ENCODE measurements at places on chromosomes 7 and 10.

GRCh38 chr10:51001587-51001986 is 72.7 kb upstream of the PRKG1 start:
- no peak for DNase-seq

DNA sequence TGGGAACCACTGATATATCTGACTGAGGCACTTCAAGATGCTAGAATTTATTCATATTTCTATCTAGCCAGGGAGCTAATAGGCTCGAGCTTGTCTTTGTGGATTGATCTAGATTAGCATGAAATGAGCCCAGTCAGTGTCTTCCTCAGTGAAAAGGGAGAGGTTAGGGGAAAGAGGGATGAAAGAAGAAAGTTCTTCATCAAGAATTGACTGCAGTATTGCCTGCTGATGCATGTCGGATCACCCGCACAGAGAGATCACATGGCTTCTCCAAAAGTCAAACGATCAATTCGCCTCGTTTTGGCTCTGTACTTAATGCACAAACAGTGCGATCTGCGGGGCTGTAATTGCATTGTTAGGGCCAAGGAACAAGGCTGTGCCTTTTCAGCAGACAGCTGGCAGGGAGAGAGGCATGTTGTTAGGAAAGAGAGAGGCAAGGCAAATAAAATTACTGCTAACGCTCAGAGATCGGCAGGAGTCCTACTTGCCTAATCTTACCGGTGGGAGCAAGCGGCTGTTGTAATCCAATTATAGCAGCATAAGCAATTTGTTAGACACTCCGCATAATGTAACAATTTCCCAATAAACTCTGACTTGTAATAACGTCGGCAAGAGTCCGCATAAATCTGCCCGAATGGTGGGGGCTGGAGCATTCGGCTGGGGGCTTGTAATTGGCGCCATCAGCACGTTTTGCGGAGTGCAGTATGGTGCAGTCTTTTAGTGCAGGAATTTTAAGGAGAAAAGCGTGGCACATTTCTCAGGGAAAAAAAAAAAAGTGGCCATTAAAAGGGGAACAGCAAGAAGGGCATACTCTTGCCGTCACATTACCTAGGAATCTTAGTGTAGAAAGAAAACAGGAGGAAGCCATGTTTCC is 102.1 kb downstream of the POLL start:
- DNase-seq, result peak; percentile 50

GRCh38 chr7:120332433-120332832 is 59.5 kb downstream of the KCND2 start:
- no peak for DNase-seq

DNA sequence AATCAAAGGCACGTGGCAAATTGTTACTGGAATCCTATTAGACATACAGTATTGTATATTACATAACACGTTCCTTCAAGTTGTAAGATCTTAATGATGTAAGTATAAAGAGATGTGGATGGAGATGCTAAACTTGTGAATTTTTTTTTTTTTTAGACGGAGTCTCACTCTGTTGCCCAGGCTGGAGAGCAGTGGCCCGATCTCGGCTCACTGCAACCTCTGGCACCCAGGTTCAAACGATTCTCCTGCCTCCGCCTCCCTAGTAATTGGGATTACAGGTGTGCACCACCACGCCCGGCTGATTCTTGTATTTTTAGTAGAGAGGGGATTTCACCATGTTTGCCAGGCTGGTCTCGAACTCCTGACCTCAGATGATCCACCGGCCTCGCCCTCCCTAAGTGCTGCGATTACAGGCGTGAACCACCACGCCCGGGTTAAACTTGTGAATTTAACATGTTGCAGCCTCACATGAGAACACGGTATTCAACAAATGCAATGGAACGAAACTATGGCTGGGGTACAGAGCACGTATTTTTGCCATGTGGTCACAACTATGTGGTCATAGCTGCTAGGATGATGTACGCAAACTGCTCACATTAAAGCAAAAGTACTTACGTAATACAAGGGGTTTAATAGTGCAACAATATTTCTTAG is 818 bp upstream of the SUPV3L1 start:
- peak; percentile 23 for DNase-seq

DNA sequence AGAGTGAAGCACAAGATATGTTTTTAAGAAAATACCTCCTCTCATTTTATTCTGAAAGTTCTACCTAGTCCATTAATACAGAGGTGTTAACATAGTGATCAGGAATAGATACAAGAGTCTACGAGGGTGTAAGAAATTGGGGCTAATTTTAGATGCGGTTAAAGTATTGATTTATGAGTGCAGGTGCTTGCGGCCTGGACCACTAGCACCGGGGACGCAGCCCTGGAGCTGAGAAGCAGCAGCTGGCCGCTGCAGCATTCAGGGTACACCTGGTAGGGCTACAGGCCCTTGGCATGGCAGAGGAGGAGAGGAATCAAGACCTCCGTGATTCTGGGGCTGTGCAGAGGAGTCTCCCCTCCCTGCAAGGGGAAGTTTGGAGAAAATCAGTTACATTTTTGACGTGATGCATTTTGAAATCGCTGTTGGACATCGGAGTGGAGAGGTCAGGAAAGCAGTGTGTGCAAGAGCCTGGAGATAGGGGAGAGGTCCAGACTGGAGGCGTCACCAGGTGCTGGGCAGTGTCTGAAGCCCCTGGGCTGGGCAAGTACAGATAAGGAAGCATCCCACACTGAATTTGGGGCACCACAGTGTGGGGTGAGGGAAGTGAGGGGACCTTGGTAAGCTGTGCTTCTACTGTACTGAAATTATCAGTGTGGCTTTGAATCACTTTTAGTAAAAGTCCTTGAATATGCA is 112.3 kb downstream of the VWC2 start:
- DNase-seq, result no peak

DNA sequence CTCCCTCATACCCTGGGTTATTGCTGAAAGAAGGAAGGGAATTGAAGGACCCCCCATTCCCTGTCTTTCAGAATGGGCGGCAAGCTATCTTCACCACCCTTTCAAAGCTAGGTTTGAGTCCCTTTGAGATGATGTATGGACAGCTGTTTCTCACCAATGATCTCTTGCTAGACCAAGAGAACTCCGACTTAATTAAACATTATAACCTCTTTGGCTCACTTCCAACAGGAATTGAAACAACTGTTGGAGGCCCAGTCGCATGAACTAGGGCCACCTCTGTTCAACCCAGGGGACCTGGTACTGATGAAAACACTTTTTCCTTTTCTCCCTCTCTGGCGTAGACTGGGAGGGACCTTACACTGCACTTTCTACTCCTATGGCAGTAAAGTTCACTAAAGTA is 110.6 kb downstream of the ITGB8 start:
- no peak for DNase-seq

GRCh38 chr10:73433538-73433867 is at the start of gene MSS51:
Gene MSS51 (minus strand): TSS chr10:73433561. CDS start chr10:73428284, 5,277 bp downstream.
- no peak for DNase-seq

DNA sequence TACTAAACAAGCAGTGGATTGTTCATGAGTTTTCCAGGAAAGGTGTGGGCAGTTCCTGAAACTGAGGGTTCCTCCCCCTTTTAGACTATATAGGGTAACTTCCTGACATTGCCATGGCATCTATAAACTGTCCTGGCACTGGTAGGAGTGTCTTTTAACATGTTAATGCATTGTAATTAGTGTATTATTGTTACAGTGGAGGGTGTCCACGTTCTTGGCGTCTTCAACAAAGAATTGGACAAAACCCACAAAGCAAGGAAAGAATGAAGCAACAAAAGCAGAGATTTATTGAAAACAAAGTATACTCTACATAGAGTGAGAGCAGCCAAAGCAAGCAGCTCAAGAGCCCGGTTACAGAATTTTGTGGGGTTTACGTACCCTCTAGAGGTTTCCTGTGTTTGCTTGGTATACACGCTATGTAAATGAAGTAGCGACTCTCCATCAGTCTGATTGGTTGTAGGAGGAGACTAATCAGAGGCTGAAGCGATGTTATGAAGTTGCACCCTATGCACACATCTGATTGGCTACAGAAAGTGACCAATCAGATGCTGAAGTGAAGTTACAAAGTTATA is 175.2 kb downstream of the NSUN6 start:
- peak; percentile 34 for DNase-seq

DNA sequence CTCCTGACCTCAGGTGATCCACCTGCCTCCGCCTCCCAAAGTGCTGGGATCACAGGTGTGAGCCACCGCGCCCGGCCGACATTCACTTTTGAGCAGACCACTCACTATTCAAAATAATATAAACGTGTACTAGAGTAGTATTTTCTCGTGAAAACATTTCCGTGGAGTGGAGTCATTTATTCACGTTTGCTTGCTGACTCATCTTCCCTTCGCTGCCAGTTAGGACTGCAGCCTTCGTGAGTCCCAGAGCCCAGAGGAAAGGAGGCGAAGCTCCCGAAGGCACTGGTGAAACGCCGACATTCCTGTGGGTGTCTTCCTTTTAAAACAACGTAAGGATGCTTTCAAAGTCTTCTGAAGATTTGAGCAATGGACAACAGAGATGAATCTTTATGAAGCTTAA is 10.9 kb upstream of the INPP5A start:
- no peak for DNase-seq

- DNase-seq, result no peak
Observed at GRCh38 chr7:139232904-139233303, 1.9 kb downstream of the UBN2 start.

GRCh38 chr10:103184615-103185014 is 8.5 kb downstream of the NT5C2 start:
- DNase-seq, result no peak

DNA sequence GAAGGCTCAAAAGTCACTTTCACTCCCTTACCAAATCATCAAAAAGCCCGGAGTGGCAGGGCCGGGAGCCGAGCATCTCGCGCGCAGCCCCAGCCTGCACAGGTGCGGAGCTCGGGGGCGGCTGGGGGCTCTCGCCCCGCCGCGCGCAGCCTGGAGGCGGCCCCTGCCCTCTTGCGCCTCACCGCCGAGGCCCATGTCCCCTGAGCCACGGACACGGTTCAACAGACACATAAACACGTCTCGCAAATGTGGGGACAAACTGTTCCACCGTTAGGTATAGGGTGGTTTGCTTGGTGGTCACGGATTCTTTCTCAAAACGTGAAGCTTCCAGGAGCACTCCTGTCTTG is 700 bp downstream of the GSAP start:
- no peak for DNase-seq

DNA sequence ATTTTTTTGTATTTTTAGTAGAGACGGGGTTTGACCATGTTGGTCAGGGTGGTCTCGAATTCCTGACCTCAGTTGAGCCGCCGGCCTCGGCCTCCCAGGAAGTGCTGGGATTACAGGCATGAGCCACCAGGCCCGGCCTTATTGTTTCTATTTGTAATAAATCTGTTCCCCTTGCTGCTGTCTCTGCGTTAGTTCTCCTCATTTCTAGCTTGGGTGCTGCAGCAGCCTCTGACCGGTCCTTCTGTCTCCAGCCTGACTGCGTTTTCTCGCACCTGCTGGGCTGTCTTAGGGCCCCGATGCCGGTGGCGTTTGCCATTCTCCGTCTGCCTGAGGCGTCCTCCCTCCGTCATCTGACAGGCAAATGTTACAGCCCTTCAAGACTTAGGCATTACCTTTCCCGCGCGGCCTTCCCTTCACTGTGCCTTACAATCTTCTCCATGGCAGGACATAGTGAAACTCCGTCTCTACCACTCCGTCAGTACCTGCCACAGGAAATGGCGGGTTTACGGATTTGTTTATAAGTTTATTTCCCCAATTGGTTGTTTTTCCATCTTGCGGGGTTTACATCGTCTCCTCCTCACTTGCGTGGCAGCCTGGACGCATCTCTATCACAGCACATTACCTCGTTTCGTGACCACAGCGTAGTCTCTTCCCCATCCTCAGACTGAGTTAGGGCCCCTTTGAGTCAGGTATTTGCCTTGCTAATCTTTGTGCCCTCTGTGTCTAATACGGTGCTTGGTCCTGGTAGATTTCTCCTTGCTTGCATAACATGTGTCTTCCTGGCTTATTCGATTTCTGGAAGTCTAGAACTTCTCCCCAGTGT is 2.3 kb upstream of the GIMAP8 start:
- DNase-seq, result no peak

GRCh38 chr7:104805449-104806317 is 208.3 kb upstream of the KMT2E start:
- no peak for DNase-seq

GRCh38 chr7:97174303-97174702 is 56.8 kb downstream of the SDHAF3 start:
- DNase-seq, result no peak

- no peak for DNase-seq
Observed at GRCh38 chr7:28939367-28939766, 18.8 kb downstream of the TRIL start.

DNA sequence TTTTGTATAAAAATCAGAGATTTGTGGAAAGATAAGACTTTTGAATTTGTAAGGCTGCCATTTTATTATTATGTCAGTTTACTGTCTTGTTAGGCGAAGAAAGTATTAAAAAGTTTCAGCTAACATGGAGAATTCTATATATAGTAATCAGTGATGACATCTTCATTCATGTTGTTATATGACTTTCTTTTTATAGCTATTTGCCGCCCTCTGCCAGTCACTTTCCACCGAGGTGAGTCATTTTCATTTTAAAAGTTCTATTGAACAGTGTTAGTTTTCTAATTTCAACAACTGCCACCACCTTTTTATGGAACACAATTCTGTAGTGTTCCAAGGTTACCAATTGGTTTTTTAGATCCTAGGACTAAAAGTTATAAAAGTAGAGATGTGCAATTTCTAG is 11.8 kb downstream of the CUTC start:
- no peak for DNase-seq

DNA sequence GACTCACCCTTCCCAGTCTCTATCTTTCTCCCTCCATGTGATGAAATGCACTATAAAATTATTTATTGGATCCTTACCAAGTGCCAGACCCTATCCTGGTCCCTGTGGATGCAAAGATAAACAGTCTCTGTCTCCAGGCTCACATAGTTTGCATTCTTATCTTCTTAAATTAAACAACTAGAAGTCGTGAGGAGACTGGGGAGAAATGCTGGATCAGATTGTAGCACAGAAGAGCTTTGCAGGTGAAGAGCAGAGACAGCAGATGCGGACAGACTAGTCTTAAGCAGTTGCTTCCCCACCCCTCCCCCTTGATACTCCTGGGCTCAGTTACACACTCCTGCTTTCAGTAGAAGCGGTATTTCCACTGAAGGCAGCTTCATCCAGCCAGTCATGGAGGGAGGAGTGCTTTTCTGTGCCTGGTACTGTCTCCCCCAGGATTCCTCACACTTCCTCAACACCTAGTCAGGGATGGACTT is 20.8 kb upstream of the CDK1 start:
- no peak for DNase-seq

GRCh38 chr7:91287371-91288084 is 23.3 kb downstream of the FZD1 start:
- no peak for DNase-seq

DNA sequence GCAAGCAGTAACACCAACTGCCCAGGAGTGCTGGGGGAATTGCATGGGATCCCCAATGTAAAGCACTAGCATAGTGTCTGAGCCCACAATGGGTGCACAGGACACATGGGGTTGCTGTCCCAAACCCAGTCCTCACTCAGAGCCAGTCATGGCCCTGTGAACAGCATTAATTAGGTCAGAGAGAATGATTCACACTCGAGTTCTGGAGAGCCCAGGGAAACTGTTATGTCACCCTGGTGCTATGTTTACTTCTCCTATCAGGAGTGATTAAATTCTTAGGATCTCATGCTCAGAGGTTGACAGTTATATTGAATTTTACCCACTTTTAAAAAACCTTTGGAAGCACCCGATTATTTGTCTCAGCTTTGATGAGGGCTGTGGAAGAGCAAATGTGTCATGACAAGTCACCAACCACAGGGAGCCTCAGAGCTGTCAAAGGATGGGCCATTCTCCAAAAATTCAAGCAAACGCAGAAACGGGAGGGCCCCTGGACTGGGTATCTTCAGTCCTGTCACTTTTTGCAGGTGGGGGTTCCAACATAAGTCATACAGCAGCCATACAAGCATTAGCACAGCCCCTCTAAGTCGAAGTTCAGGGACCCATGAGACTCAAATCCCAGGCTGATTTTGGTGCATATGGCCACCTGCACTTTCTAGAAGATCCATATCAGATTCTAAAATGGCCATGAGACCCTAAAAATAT is 1.3 kb upstream of the RASSF4 start:
- DNase-seq, result no peak

All from NCI-H1436 (cell line).